ENCODE measurements at places on chromosomes 5 and 9.

DNA sequence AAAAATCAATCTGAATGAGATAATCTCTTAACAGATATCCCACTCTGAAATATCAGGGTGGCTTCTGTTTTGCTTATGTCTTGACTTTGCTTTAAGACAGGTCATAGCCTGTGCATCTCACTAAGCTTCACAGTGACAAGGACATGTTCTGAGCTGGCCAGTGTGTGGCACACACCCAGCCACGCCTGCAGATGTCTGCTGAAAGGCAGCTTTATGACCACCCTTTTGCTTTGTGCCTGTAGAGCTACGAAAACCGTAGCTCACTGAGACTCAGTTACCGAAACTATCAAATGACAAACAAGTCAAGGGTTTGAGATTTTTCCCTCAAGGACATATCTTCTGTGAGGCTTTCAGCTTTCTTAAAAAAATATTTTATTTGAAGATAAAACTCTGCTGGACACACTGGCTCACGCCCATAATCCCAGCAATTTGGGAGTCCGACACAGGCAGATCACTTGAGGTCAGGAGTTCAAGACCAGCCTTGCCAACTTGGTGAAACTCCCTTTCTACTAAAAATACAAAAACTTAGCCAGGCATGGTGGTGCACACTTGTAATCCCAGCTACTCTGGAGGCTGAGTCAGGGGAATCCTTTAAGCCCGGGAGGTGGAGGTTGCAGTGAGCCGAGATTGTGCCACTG, 233.2 kb downstream of the SPATA31A1 start:
- no peak for DNase-seq

- peak; percentile 66 for DNase-seq
These were observed 8.7 kb upstream of the RANBP6 start for GRCh38 chr9:6024035-6024554.

- no peak for DNase-seq
These were observed 87.4 kb upstream of the PAPPA start for GRCh38 chr9:116066221-116066620.

DNA sequence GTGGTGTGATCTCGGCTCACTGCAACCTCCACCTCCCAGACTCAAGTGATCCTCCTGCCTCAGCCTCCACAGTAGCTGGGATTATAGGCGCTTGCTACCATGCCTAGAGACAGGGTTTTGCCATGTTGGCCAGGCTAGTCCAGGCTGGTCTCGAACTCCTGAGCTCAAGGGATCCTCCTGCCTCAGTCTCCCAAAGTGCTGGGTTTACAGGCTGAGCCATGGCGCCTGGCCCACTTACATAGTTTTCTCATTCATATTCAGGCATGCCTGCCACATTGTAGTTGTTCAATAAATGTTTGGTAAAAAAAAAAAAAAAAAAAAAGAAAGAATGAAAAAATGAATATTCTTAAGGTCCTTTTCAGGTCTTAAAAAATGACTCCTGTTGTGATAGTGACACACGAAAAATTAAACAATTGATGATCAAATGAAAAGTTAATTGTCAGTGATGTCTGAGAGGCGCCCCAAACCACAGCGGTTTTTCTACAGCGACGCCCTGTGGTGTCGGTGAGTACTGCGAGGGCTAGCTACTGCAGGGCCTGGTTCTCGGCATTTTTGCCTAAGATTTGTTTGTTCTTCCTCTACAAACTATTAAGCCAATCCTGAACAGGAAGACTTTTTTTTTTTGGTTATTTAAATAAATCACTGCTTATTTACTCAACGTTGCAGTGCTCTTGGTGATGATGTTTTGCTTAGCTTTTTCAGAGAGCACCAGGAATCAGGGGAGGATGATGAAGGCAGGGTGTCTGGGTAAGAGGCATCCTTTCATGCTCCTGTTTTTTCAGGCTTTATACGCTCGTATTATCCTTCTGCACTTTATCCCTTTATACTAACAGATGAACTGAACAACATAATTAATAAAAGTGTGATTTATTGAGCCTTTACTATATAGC, 67.0 kb upstream of the DPYSL3 start:
- no peak for DNase-seq

DNA sequence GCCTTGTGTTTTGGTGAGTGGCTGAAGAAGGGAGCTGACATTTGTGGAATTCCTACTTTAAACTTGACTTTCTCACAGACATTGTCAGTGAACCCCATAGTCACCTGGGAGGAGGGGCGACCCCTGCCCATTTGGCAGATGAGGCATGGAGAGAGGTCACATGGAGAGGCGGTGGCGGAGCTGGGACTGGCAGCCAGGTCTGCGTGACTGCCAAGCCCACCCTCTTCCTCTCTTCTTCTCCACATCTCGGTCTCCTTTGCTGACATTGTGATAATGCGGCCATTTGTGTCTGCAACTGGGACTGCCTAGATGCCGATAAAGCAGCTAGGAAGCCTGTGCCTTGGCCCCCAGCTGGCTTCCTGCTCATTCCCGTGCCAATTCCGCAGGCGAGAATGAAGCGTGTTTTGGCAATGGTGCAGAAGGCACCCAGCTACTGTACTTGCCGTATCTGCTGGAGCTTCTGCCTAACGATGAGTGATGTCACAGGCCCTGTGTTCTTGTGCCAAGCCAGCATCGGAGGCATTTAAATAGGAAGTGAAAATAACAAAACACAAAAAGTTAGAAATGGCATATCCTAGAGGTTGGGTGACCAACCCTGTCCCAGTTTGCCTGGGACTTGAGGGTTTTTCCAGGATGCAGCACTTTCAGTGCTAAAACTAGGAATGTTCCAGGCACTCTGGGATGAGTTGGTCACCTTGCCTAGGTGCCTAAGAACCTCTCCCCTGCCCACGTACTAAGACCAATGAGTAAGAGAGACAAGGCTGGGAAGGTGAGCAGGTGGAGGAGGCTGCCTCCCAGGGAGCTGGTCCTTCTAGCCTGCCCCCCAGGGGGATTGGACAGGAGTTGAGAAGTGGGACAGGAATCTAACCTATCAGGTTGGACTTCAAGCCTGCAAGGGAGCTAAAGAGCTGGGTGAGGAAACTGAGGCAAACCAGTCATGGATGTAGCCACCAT, 23.6 kb downstream of the OLFML2A start:
- DNase-seq, result no peak

Measured in HCT116 (cell line).